NCI-H1930 (cell line): ENCODE measurements at places on chromosomes 11 and 22.

GRCh38 chr11:124109377-124109776 is 5.9 kb upstream of the VWA5A start:
- no peak for DNase-seq

- no peak for DNase-seq
Measured at GRCh38 chr22:33562501-33562900, 357.8 kb downstream of the LARGE1 start.

- no peak for DNase-seq
Measured at GRCh38 chr22:27972732-27973698, 54.0 kb upstream of the PITPNB start.

DNA sequence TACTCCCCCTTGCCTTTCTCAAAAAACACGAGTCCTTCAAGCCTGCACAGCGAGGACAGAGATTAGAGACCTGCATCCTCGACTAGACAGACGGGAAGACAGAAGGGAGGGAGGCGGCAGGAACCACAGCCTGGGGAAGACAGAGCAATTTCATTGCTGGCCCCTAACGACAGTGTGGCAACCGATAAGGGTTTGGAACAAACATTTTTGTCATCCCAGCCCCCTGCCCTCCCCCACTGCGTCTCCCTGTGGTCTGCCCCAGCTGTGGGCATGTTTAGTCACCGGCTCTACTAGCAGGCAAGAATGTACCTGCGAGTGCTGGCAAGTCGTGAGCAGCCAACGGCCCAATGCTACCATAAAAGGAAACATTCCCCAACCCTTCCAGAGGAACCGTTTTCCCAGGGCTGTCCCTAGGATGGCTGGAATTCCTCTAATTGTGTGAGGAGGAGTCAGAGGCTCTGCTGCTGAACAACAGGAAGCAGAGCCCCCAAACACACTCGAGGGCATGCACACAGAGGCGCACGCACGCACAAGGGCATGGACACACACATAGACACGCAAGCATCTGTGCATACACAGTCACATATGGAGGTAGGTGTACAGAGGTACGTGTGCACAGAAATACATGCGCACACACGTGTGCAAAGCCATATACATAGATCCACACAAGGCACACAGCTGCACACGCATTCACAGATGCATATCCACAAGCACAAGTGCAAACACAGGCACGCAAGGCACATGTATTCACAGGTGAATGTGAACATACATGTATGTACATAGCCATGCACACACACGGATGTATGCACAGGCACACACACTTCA is 58.3 kb downstream of the MYH9 start:
- no peak for DNase-seq

DNA sequence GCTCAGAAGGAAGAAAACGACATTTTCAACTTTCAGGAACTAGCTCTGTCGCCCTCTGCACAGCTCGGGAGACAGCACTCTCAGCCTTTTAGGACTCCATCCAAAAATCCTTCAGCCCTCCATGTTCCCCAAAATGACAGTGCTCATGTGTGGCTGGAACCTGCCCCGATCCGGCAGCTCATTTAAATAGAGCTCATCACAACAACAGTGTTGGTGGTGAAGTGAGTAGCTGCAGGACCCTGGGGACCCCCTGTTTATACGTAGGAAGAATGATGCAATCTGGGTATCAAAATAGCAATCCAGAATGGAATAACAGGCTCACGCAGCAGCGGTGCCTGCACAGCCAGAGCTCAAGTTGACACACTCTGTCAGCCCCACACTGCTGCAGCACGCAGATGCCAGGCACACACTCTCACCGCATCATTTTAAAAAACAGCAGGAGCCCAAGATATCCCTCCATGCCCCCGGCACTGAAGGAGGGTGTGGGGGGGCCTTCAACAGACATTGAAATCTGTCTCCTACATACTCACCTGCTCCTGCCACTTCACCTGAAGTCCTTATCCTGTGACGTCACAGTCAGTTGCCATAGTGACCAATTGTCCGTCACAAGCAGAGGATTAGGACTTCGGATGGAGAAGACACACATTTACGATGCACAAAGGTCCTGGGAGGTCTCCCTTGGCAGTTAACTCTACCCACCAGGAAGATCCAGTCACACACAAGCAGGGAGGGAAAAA is 24.0 kb downstream of the TRIM66 start:
- DNase-seq = peak; percentile 78

- DNase-seq = peak; percentile 57
Measured at GRCh38 chr11:130434521-130435223, 6.3 kb upstream of the ADAMTS8 start.

DNA sequence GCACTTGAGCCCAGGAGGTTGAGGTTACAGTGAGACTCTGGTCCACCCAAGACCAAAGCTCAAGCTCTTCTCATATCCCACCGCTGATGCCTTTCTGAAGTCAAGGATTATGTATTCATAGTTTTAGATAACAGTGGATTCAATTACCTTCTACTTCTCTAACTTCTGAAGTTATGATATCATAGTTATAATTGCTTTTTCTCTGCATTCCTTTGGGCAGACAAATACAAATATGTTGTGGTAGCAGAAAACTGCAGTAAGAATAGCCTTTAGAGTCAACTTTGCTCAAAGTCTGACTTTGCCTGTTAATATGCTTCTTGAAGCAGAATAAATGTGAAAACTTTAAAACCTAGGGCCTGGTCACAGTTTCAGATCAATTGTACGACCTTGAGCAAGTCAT is 94.4 kb downstream of the LUZP2 start:
- no peak for DNase-seq

DNA sequence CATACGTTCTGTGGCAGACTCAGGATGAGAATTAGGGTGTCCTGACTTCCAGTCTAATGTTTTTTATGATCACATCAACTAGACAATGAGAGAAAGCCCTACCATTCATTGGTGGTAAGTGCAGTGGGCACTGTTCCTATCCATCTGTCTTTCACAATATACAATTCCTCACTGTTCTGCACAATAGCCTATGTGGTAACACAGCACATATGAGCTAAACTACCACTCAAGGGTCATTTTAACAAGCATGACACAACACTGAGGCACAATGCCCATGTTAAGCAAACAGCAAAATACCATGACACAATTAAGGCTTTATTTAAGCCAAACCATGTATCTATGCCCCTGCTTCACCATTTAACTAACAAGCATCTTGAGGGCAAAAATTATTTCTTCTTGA is 52.3 kb downstream of the SIK3 start:
- no peak for DNase-seq

- no peak for DNase-seq
Measured at GRCh38 chr11:106482917-106483785, 405.7 kb downstream of the AASDHPPT start.

DNA sequence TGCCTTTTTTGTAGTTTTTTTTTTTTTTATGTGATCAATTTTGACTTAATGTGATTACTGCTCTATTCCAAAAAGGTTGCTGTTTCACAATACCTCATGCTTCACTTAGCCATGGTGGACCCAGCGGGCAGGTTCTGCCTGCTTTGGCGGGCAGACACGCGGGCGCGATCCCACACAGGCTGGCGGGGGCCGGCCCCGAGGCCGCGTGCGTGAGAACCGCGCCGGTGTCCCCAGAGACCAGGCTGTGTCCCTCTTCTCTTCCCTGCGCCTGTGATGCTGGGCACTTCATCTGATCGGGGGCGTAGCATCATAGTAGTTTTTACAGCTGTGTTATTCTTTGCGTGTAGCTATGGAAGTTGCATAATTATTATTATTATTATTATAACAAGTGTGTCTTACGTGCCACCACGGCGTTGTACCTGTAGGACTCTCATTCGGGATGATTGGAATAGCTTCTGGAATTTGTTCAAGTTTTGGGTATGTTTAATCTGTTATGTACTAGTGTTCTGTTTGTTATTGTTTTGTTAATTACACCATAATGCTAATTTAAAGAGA is 12.5 kb downstream of the CCND1 start:
- DNase-seq = no peak

GRCh38 chr11:112454841-112455240 is 194.2 kb upstream of the PLET1 start:
- DNase-seq = no peak

- DNase-seq = no peak
Measured at GRCh38 chr22:41770715-41771468, 29.6 kb upstream of the CCDC134 start.
